Activated CD4-positive, alpha-beta T cell treated with anti-CD3 and anti-CD28 coated beads for 24 hours (primary cell): ENCODE measurements at places on chromosomes 11 and 22.

GRCh38 chr11:110797453-110797852 is 85.2 kb upstream of the ARHGAP20 start:
- no peak for DNase-seq

DNA sequence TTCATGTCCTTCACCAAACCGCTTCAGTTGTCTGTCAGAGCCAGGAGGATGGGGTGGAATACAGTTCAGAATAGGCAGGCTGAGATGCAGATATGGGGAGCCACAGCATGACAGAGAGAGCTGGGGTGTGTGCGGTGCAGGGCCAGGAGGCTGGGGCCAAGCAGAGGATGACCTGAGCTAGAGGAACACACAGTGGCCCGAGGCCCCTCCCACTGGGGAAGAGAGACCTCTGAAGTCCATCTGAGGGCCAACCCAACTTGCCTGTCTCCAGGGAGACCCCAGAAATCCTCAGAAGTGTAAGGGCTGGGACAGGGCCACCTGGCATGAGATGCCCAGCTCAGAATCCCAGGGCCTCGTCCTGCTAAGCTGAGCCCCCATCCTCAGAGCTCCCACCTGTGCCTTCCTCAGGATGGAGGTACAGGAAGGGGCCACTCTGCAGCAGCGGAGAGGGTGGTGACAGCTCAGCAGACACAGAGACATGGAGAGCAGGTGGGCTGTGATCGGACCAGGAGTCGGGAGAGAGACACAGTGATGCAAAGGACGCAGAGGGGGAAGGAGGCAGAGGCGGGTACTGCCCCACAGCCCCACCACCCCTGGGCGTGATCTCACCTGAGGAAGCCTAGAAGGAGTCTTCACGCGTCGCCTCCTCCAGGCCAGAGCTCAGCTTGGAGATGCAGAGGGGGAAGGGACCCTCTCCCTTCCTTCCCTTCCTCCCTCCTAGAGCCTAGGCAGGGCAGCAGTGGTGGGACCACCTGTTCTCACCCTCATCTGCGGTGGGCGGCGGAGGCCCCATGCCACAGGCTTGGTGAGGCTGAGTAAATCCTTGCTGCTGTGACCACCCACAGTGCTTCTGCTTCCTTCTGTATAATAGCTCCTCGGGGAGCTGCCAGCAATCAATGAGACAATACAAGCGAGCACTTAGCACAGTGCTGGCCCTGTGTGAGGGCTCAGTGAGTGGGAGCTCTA is 9.1 kb upstream of the TUB start:
- no peak for DNase-seq

- no peak for DNase-seq
Measured at GRCh38 chr11:29989174-29989970, 27.5 kb downstream of the KCNA4 start.

- DNase-seq = no peak
Measured at GRCh38 chr11:119023741-119024140, 5.2 kb downstream of the TRAPPC4 start.

GRCh38 chr11:9808943-9809342 is 145.1 kb downstream of the SWAP70 start:
- DNase-seq = no peak

DNA sequence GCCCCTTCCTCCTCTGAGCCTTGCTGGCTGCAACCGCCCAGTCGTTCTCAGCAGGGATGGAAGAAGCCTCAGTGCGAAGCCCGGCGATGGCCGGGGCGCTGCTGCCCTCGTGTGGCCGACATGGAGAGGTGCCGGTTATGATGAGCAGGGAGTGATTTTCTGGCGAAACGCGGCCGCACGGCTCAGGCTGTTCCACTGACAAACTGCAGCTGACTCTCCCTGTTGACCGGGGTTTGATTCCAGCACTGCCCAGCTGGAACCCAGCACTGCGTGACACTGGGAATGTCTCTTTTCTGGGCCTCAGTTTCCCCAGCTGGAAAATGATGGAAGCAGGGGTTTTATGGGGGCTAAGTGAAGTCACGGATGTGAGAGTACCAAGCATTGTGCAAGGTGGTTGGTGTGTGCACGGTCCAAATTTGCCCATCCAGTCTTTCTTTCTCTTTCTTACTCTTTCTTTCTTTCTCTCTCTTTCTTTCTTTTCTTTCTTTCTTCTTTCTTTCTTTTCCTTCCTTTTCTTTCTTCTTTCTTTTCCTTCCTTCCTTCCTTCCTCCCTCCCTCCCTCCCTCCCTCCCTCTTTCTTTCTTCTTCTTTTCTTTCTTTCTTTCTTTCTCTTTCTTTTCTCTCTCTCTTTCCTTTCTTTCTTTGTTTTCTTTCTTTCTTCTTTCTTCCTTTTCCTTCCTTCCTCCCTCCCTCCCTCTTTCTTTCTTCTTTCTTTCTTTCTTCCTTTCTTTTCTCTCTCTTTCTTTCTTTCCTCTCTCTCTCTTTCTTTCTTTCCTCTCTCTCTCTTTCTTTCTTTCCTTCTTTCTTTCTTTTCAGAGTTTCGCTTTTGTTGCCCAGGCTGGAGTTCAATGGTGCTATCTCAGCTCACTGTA is 25.8 kb upstream of the MPPED1 start:
- peak; percentile 60 for DNase-seq
